ENCODE measurements at places on chromosomes 11 and 22.
A peak's percentile ranks its signal among the peaks of the same experiment; 100 is the strongest.

GRCh38 chr11:15222777-15223176 is 108.1 kb downstream of the INSC start:
- peak; percentile 29 for DNase-seq

DNA sequence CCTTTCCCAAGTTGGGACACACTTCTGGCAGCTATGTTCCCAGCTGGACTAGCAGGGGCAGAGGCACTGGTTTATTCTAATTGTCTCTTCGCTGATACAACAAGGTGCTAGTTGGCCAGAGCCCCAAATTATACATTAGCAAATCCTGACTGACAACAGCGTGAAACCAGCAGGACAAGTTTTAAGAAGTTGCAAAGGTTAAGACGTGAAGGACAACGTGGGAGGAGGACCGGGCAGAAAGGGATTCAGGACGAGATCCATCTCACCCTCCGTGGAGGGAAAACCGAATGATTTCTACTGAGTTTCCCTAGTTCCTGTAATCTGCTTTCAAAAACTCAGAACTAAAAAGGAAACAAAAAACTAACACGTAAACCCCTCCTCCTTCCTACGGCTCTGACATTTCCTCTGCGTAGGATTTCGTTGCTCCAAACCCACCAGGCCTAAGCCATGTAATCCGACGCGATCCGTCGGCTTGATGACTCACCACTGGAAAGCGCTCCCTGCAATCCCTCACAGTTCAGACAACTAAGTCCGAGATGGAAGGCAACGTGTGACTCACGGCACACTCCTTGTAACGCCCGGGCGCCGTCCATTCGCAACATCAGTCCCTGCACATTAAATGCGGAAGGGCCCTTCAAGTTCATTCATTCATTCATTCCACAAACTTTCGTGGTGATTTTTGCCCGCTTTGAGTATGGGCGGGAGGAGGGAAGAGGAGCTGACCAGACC is 703 bp downstream of the POGLUT3 start:
- DNase-seq, result peak; percentile 65

DNA sequence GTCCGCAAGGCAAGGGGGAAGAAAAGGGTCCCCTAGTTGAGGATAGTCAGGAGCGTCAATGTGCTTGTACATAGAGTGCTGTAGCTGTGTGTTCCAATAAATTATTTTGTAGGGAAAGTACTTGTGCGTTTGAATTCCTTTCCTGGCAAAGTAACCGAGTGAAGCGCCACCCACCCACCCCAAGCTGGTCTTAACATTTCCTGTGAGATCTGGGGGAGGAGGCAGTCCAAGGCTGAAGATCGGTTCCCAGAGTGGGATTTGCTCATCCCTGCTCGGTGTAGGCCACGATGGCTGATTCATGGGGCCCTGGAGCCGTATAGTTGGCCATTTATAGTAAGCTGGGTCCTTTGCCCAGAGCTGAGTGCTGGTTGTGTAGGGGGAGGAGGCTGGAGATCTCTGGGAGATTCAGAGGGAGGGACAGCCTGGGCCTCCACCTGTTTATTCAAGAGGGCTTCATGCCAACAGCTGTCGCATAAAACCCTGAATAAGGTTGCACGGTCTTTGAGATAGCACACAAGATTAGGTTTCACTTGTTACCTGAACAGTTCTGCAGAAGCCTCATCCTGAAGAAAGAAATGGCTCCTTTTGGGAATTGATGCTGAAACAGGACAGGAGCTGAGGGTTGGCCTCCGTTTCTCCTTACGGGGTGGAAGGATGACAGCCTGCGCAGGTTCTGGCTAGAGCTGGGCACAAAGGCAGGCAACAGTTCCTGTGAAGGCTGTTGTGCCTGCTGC is 2.4 kb downstream of the ATF4 start:
- DNase-seq, result no peak

DNA sequence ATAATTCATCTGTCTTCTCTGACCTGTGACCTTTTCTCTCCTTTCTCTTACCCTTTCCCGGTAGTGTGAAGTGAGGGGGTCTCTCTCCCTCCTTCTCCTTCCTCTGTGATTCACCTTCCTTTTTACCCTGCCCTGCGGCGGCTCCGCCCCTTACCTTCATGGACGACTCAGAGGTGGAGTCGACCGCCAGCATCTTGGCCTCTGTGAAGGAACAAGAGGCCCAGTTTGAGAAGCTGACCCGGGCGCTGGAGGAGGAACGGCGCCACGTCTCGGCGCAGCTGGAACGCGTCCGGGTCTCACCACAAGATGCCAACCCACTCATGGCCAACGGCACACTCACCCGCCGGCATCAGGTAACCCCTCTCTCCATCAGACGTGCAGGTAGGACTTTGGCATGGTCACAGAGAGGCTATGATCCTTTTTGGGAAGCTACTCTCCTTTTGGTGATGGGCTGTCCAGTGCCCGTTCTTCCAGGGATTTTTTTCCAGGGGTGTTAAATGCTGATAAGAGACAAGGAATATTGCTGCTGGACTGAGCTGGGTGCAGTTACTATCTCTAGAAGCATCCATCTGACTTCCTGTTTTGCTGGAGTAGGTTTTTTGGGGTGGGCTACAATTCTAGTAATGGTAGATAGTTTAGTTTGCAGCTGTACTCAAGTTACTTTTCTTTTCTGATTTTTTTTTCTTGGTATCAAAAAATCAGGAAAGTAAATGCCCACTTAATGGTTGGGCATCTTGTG is 29.9 kb downstream of the CTNND1 start:
- DNase-seq, result no peak

GRCh38 chr22:46748908-46749675 is 11.0 kb upstream of the CERK start:
- DNase-seq, result no peak

DNA sequence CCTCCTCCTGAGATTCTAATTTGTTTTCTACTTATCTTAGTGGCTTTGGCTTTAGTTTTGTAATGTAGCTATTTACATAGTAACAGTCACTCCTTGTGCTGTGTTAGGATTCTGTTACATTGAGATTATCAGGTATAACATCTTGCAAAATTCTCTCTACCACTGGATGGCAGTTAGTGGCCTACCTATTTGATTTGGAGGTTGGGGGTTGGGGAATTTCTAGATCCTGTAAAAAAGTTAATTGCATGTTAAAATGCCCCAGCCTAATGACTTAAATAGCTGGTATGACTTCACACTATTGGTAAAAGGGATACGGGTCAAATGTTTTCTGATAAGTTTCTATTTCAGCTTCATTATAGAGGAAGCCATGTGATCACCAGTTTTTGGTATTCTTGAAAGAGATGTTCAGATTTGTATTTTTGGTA is 2.8 kb downstream of the GRK3 start:
- DNase-seq, result no peak

GRCh38 chr11:1008803-1009145 is 27.7 kb downstream of the MUC6 start:
- no peak for DNase-seq

DNA sequence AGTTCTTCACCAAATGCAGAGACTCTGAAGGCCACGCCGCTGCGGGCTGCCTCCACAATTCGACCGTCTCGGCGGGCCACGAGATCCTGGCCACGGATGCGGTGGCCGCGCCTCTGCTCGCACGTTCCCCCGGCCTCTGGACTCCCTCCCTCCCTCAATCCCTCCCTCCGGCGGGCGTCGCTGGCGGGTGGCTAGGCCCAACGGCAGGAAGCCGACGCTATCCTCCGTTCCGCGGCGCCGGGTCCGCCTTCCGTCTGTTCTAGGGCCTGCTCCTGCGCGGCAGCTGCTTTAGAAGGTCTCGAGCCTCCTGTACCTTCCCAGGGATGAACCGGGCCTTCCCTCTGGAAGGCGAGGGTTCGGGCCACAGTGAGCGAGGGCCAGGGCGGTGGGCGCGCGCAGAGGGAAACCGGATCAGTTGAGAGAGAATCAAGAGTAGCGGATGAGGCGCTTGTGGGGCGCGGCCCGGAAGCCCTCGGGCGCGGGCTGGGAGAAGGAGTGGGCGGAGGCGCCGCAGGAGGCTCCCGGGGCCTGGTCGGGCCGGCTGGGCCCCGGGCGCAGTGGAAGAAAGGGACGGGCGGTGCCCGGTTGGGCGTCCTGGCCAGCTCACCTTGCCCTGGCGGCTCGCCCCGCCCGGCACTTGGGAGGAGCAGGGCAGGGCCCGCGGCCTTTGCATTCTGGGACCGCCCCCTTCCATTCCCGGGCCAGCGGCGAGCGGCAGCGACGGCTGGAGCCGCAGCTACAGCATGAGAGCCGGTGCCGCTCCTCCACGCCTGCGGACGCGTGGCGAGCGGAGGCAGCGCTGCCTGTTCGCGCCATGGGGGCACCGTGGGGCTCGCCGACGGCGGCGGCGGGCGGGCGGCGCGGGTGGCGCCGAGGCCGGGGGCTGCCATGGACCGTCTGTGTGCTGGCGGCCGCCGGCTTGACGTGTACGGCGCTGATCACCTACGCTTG is at the start of gene FUT4:
Gene FUT4 (plus strand): TSS at position 227 of the 951 bp plus-strand sequence. CDS start 213 bp downstream, at position 440.
- peak; percentile 61 for DNase-seq

DNA sequence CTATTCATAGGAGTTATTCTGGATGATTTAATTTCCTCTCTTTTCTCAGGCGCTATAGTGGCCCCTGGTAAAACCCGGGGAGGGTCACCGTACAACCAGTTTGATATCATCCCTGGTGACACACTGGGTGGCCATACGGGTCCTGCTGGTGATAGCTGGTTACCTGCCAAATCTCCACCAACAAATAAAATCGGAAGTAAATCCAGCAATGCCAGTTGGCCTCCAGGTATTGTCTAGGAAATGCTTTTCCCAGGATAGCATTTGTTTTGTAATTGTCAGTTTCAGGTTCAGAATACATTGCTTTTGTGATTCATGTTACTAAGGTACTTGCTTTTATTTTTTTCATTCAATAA is 35.6 kb upstream of the ADSL start:
- no peak for DNase-seq

GRCh38 chr11:45247433-45247832 is 38.7 kb downstream of the SYT13 start:
- no peak for DNase-seq

GRCh38 chr11:57276169-57276970 is 39.3 kb upstream of the APLNR start:
- DNase-seq, result no peak

DNA sequence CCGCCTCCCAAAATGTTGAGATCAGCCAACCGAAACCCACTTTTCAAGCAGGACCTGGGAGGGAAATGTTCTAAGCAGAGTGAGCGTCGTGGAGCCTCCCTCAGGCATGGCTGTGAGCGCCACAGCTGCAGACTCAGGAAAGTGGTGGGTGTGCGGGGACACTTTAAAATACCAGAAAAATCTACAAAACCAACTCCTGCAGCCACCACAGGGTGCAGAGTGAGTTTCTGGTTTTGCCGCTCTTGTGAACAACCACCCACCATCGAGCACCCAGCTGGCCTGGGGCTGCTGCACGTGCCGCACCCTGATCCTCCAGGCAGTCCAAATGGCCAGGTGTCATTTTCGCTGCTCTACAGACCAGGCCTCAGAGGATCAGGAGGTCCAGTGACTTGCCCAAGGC is 46.9 kb downstream of the CELSR1 start:
- no peak for DNase-seq

DNA sequence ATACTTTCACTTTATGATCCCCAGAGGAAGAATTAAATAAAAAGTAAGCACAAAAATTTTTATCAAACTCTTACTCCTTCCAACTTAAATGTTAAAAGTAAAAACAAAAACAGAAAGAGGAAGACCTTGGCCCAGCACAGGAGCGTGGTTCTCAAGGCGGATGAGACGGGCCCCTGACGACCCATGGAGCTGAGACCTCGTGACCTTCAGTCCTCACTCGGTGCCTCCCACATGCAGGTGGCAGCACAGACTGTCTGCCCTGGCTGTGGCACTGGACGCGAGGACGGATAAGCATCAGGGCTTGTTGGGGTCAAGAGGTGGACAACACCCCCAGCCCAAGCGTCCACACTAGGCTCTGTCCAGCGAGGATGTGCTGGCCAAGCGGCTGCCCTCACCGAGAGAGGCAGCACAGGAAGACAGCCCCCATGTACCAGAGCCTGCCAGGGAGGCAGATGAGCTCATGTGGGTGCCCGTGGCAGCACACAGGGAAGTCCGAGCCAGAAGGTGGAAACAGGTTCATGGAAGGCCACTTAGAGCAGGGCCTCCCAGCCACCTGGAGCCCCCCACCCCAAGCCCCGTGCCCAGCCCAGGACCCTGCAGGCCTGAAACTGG is 1389.8 kb downstream of the TBC1D22A start:
- no peak for DNase-seq

DNA sequence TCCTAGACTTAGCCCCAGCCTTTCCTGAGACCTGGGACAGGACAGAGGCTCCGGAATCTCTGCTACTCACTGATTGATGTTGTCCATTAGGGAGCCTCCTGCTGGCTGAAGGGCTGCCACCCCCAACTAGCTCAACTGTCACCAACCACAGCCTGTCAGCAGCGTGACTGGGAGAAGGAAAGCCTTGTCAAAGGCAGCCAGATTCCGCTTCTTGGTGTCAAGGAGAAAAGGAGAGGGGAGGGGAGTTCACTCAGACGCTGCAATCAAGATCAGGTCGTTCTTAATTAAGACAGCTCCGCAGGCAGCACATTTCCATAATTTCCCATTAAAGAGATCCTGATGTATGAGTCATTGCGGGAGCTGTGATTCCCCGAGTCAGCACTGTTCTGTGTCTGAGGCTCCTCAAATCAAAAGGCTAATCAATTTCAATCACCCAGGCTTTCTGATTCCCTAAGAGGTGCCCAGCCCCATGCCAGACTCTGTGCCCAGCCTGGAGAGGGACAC is 152.8 kb upstream of the ZBED5 start:
- no peak for DNase-seq

GRCh38 chr22:41203118-41203517 is 2.0 kb upstream of the L3MBTL2 start:
- DNase-seq, result no peak

DNA sequence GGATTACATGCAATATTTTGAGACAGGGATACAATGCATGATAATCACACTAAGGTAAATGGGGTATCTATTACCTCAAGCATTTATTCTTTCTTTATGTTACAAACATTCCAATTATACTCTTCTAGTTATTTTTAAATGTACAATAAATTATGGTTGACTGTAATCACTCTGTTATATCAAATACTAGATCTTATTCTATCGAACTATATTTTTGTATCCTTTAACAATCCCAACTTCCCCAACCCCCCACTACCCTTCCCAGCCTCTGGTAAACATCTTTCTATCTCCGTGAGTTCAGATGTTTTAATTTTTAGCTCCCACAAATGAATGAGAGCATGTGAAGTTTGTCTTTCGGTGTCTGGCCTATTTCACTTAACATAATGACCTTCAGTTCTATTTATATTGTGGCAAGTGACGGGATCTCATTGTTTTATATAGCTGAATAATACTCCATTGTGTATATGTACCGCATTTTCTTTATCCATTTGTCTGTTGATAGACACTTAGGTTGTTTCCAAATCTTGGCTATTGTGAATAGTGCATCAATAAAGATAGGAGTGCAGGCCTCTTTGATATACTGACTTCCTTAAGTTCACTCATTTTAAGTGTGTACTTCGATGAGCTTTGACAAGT is 40.5 kb downstream of the ARHGEF12 start:
- no peak for DNase-seq

DNA sequence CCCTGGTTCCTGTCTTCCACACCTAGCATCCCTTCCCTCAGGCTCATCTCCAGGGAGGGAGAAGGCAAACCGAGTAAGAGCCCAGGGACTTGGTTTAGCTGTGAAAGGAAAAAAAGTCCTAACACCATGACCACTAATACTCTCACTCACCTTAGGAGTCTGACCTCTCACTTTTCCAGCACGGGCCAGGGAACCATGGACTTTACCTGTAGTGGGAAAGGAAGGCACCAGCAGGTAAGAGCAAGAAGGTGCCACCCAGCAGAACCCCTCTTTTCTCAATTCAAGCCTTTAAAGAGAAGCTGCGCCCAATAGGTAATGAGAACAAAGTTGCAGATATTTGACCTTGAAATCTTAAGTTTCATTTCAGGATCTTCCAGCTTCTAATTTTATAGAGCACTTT is 1.1 kb downstream of the FAU start:
- no peak for DNase-seq
